Hematopoietic multipotent progenitor cell treated with erythropoietin and hydrocortisone succinate and interleukin-3 and kit ligand, for 15 days (in vitro differentiated cells): ENCODE measurements at places on chromosomes 4 and X.

- no peak for DNase-seq
Measured at GRCh38 chrX:150060406-150060805, 122.1 kb upstream of the EOLA2 start.

GRCh38 chrX:138001226-138001625, 435.3 kb downstream of the ZIC3 start:
- no peak for DNase-seq

DNA sequence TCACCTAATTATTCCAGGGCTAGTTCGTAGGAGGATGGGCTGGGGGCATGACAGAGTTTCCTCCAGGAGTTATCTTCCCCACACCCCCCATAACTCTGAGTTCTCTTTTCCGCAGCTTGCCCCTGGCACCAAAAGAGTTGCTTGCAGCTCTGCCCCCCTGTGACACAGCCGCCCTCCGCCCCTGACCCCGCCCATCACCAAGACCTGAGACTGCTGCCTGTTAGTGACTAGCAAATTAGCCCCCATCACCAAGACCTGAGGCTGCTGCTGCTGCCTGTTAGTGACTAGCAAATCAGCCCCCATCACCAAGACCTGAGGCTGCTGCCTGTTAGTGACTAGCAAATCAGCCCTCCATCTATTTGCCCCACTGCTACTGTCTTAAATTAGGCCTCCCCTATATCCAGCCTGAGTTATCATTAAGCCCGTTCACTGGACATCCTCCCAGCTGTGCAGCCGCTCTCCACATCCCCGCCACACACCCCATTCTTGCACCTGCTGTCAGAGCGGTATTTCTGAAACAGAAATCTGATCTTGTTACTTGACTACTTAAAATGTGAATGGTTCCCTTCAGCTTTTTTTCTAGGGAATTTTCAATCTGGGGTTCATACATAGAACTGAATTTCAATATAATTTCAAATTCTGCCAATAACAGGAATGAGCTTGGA, 1.5 kb upstream of the PAPSS1 start:
- DNase-seq, result no peak

GRCh38 chr4:1058198-1058996, 47.0 kb downstream of the FGFRL1 start:
- no peak for DNase-seq

GRCh38 chrX:124260845-124261244, 71.6 kb upstream of the TEX13D start:
- no peak for DNase-seq

DNA sequence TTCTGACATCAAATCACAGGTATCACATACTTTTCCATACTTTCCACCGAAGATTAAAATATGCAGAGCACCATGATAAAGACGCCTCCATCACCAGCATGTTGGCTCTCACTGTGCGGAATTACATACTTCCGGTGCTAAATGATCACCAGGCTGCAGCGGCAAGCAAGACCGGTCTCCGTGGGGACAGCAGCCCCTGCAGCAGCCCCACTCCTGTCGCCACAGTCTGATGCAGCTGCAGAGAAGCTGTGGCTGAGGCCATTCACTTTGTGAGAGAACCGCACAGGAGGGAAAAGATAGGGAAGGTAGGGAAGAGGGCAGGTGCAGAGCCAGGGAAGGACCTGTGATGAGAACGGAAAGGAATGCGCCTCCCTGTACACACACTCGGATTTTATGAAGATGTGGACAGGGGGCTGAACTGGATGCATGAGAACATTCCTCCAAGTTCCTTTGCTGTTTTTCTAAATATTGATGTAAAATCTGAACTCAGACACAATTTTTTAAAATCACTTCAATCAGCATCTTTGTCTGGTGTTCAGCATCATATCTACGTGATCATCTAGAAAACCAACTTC, 38.3 kb downstream of the AFAP1 start:
- DNase-seq, result no peak

DNA sequence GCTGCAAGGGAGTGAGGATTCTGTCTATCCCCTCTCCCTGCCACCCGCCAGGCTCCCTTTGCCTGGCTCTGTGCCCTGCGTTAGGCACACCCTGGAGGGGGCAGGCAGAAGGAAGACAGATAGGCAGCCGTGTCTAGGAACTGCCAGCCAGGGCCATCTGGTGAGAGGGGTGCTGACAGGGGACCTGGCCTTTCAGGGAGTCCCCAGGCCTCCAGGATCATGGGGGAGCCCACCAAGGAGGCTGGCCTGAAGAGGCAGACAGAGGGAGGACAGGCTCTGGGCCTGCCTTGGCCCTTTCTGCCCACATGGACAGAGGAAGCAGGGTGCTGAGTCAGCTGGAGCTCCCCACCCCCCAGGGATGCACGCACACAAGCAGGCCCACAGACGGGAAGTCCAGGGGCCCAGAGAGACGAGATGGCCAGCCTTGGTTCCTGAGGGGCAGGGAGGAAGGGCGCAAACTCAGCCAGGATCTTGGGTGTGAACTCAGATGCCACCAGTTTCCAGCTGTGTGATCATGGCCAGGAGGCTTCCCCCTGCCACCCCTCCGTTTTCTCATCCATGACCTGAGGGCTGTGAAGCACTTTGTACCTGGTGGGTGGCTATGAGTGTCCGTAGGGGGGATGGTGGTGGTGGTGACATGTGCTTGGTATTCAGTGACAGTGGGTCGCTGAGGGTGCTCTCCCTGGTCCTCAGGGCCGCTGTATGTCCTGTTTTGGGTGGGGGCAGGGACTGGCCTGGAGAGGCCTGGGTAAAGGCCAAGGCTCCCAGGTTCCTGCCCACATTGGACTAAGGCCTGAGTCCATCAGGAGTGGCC, 1.8 kb downstream of the SH3BP2 start:
- DNase-seq, result peak; percentile 78

DNA sequence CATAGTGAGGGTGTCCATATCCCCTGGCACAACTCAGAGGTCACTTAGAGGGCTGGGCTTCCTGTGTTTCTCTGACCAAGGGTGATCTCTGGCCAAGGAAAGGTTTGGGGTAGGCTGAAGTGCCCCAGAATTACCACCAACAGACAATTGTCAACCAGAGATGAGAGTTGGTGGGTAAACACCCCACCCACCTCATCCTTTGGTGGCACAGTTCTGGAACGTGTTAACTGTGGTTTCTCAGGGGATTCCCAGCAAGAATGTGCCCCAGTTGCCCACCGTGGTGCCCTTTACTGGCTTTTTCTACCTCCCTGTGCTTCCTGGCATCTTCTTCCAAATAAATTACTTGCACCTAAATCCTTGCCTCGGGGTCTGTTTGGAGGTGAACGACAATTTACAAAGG, 17.1 kb downstream of the GRPR start:
- DNase-seq, result no peak

- no peak for DNase-seq
Measured at GRCh38 chrX:28278251-28278650, 297.0 kb upstream of the DCAF8L1 start.

DNA sequence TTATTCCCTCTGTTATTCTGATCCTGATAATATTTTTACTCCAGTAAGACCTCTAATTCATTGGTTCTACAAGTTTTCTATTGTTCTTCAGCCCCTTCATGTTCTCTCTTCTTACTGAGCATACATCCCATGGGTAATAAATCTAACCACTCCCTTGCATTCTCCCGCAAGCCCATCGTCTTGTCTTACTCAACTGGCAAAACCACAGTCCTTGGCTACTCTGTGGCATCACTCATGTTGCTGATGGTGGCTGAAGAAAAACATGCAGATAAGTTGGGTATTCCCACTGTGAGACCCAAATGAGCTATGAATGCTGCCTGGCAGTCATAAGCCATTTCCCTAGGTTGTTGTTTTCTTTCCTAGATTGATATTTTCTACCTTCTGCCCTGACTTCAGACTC, 402.2 kb upstream of the AADAT start:
- no peak for DNase-seq

GRCh38 chrX:2631743-2632532, 59.2 kb upstream of the CD99 start:
- no peak for DNase-seq

DNA sequence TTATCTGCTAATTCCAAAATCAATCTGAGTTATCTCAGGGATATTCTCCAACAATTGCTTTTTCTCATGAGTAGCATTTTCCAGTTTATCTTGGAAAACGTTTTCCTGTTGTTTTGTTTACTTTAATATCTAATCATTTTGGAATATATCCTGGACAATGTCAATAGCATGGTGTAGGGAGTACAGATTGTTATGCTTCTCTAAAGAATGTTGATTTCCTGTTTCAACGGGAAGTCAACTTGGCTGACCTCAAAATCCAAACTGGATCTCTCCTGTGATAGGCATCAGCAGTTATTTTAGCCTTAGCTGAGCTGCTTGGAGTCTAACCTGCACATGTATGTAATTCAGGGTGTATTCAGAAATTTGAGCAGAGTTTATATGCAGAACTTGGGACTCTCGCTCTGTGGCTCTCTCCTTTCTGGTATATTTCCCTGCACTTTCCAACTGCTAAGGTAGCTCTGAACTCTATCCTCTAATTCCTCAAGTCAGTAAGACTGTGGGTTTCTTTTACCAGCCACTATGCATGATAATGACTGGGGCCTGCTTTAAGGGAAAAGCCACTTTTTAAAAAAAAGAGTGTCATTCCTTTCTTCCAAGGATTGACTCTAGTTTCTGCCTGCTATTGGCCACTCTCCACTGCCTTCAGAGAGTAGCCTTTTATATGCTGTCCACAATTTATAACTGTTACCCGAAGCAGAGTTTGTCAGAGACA, 7.7 kb downstream of the PRSS48 start:
- no peak for DNase-seq

GRCh38 chrX:38571058-38571457, 9.7 kb downstream of the TSPAN7 start:
- no peak for DNase-seq

DNA sequence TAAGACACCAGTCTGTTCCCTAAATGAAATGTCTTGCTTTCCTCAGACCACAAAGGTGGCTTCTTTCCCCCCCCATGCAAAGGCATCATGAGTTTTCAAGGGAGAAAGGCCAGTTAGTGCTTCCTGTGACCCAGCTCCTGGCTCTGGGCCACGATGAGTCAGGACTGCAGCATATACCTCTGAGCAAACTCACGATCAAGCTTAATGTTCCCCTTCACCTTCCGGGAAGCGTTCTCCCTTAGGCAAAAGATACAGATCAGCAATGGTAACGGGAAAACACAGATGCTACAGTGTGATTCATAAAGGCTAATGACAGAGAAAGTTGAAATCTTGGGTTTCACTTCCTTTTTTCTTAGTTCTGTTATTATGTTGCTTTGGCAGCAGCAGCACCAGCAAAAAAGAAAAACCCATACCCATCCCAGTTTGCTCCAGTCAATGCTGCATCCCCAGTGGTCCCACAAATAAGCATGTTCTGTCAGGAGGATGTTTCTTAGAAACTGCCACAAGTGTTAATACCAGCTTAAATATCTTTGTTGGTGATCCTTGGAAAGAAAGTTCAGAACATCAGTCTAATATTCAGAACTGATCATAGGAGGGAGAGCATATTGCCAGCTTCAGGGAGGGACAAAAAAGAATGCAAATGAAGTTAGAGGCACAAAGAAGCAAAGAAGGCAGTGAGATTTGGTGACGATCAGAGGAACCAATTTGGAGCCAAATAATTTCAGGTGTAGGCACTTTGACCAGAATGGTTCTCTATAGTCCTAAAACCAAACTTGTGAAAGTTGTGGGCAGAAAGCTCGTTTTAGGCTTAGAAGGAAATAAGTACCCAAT, 41.2 kb downstream of the LONRF3 start:
- no peak for DNase-seq

DNA sequence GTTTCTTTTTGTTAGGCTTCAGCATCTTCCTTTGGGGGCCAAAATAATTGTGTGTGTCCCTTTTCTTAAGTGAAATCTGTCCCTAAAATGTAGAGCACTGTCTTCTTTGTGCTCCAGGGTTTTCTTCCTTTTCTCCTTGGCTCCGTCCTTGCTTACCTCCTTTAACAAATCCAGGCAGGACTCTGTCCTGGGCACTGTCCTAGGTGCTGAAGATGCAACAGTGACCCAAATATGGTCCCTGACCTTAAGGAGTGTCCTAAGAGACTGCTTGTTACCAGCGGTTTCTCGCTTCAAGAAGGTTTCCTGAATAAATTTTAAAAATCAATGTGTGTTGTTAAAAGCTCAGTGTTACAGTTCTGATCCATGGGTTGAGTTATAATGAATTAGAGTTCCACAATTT, 471.8 kb downstream of the KCNIP4 start:
- no peak for DNase-seq

DNA sequence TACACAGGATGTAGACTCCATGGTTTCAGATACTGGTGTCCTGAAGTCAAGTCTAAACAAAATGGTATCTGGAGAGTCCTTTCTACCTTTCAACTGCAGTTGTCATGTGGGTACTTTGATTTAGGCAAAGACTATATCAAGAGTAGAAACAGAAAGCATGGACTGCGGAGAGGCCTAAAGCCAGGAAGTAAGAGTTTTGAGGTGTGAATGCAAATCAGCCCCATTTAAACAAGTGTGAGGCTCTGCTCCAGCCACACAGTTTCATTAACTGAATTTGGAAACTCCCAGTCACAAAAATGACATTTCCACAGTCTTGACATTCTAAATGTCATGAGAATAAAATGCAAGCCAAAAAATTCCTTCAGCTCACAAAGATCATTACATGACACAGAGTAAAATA, 87.2 kb upstream of the MCF2 start:
- no peak for DNase-seq

DNA sequence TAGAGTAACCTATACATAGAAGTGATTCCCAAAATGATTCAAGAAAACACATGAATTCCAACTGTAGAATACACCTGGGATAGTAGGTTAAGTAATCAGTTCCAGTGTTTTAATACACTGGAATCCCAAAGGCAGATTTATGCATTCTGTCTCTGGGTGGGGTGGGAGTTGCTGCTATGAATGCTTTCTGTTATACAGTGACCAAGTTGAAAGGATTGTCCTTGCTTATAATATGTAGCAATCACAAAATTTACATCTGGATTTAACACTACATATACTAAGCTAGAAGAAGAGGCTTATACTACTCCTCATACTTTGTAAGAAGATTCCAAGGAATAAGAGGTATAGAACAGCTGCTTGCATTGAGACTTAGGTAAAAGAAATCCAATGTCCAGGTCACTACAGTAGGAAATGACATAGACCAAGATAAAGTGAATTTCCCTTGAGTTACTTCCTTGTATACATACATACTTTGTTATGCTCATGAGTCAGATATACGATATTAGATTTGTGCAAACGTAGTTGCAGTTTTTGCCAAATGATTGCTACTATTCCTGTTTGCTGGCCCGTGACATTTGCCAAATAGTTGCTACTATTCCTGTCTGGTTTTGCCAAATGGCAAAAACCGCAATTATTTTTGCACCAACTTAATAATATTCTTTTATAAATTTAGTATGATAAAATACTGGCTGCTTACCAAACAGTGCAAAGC, 210.5 kb upstream of the DIAPH2 start:
- no peak for DNase-seq
